Adipocyte (in vitro differentiated cells): ENCODE measurements at places on chromosomes 11 and 22.

DNA sequence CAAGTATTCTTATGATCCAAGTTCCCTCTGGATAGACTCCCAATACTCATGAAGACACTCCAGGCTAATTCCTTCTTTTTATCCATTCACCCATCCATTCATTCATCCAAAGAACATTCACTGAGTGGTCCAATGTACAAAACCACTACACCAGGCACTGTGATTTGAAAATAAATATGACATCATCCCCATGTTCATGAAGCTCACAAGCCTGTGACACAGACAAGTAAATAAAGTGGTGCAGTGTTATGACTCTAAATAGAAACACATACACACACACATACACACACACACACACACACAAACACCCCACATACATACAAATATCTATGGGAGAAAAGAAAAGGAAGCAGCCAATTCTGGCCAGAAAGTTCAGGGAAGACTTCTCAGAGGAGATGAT, 35.5 kb downstream of the MTMR2 start:
- no peak for DNase-seq

- no peak for DNase-seq
Measured at GRCh38 chr11:93482556-93482955, 60.6 kb downstream of the SMCO4 start.

DNA sequence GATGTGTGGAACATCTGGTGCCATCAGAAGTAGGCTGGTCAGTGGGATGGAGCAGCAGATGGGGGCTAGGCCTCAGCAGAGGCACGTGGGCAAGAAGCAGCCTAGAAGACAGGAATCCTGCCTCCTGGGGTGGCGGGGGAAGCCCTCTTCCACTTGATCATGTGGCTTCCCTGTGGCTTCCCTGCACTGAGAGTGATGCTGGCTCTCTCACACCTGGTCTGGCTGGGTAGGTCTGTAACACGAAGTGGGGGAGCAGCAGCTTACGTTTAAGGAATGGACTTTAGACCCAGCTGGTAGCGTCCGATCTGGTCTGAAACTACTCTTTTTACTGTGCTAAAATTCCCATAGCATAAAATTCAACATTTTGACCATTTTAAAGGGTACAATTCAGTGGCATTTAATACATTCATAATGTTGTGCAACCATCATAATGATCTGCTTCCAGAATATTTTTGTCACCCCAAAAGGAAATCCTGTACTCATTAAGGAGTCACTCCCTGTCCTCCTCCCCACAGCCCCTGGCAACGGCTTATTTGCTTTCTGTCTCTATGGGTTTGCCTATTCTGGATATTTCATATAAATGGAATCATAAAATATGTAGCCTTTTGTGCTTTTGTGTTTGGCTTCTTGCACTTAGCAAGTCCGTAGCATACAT, 21.7 kb downstream of the PTPN5 start:
- no peak for DNase-seq

GRCh38 chr22:41968601-41969000, 642 bp upstream of the SEPTIN3 start:
- DNase-seq: no peak

GRCh38 chr11:35812828-35813227, 131.0 kb upstream of the LDLRAD3 start:
- DNase-seq: no peak

- no peak for DNase-seq
Measured at GRCh38 chr11:125073616-125074483, 10.7 kb downstream of the SLC37A2 start.

GRCh38 chr11:12066799-12067508, 43.4 kb upstream of the MICAL2 start:
- DNase-seq: peak; percentile 64

DNA sequence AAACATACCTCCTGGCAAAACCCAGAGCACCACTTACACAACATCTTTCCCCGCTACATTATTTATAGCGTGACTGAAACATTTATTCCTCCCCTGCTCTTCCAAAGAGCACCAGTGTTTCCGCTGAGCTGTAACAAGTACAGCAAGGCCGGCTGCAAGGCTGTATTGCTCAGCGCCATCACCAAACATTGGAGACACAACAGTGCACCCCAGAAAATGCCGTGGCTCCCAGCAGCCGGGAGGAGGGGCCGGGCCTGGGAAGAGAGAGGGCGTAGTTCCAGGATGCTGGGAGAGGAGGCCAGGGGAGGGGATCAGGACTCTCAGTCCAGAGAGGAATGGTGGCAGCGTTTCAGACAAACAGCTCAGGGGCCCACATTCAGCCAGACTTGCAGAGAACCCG, 133.2 kb downstream of the DSCAML1 start:
- DNase-seq: no peak

DNA sequence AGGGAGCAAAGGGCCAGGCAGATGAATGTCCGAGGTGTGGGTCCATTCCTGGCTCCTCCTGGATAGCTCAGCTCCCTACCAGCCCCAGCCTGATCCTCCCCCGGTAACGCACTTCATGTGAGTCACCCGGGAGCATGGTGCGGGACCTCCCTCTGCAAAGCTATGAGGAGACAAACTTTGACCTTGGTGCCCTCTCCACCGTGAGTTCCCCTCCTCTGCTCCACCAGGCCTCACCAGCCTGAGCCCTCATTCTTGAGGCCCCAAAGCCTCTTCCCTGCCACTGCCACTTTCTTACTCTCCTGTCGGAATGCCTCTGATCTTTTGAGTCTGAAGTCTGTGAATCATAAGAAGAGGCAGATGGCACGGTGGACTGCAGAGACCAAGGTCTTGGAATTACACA, 37.4 kb upstream of the CD82 start:
- no peak for DNase-seq

DNA sequence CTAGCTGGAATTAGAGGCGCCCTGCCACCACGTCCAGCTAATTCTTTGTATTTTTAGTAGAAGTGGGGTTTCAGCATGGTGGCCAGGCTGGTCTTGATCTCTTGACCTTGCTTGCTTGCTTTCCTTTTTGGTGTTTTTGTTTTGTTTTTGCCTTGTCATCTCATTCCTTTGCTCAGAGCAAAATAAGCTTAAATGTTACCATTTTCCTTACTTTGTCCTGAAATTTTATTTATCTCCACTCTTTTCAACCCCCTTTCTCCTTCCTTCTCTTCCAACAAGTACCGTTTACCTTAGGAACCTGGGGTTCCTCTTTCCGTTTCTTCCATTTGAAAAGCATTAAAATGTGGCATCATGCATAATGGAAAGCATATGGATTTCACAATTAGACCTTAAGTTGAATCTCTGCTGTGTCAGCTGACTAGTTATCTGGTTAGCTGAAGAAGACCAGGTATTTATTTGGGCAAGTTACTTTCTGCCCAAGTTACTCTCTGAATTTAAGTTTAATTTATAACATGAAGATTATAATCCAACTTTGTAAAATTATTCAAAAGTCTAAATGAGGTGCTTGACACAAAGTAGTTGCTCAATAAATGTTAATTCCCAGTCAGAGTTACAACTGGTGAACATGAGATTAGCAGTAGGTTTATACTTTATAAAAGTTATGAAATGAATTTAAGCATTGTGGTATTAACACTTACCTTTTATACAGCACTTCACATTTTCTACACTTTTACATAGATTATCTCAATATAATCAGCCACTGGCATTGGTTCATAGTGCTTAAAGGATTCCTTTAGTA, 69.7 kb downstream of the PRMT3 start:
- DNase-seq: peak; percentile 1

GRCh38 chr11:96309643-96310017, 33.4 kb downstream of the MAML2 start:
- DNase-seq: no peak

GRCh38 chr11:102347462-102348370, 702 bp downstream of the BIRC2 start:
- DNase-seq: peak; percentile 73

DNA sequence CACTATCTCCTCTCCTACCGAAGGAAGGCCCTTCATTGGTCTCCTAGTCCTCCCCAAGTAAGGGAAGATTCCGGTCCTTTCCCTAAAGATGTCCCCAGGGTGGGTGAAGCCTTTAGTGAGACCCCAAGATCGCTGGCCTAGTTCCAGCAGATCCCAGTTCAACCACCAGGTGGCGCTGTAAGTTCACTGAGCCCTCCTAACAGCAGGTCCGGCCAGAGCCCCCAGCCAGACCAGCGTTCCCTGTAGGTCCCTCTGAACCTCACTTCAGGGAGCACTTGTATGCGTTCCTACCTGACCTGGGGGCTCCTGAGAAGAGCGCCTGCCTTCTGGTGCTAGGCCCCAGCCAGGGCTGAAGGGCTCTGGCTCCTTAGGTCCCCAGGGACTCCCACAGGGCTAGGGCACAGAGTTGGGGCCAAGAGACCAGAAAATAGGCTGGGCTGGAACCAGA, 38.1 kb downstream of the LMO1 start:
- DNase-seq: peak; percentile 81

- peak; percentile 98 for DNase-seq
Measured at GRCh38 chr11:121595717-121596161, 143.0 kb upstream of the SORL1-AS1 start.

- no peak for DNase-seq
Measured at GRCh38 chr11:3184732-3185347, 19.7 kb upstream of the OSBPL5 start.

GRCh38 chr11:11351042-11351586, 1.9 kb downstream of the CSNK2A3 start:
- DNase-seq: no peak

- no peak for DNase-seq
Measured at GRCh38 chr22:19994851-19995610, 21.6 kb downstream of the ARVCF start.

DNA sequence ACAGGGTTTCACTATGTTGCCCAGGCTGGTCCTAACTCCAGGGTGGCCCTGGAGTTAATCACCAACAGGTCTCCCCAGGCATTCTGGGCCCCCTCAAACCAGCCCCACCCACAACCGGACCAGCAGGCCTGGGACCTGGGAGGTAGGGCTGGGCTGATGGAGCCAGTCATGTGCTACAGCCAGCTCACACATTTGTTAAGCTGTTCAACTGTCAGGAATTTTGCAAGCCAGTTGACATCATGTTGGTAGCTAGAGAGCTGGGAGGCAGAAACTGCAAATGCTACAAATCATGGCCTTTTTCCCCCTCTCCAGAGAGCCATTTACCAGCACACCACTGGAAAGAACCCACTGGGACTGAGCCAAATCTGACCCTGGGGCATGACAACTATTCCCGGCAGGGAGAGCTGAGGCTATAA, 6.8 kb downstream of the ARHGAP1 start:
- no peak for DNase-seq

- no peak for DNase-seq
Measured at GRCh38 chr11:66476841-66477251, 3.4 kb upstream of the DPP3 start.
